ENCODE measurements at places on chromosomes 3 and 15. TPM values are rescaled to one million over a fixed set of nuclear protein-coding genes. Genes with fewer than 3 reads are reported as not detected.

- no peak for DNase-seq
Measured at GRCh38 chr3:16330351-16330750, 65.3 kb downstream of the OXNAD1 start.

DNA sequence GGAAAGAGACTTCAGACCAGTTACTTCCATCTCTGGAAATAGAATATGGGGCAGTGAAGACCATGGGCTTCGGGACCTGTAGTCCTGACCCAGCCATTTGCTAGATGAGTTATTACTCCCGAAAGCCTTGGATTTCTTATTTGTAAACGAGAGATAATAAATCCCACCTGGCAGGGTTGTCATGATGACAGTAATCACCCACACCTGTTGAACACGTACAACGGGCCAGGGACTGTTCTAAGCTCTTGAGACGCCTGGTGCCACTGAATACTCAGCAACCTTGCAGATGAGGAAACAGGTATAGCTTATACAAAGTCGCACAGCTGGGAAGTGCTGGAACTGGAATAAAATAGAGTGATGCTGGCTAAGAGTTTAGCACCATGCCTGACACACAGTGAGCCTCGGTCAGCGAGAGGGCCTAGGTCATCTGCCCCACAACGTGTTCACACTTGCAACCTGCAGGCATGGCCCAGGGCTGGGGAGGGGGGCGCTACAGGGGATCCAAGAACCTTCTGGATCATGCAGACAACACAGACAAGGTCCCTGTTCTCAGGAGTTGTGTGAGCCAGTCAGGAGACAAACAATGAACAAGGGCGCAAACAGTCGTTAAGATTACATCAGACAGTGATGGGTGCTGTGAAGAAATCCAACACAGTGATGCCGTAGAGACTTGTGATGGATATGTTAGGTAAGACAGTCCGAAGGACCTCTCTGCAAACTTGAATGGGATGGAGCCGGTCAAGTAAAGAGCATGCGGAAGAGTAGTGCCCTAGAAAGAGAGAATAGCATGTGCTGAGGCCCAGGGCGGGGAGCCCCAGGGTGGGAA lies 89.2 kb downstream of the CORO2B start:
- DNase-seq: no peak

DNA sequence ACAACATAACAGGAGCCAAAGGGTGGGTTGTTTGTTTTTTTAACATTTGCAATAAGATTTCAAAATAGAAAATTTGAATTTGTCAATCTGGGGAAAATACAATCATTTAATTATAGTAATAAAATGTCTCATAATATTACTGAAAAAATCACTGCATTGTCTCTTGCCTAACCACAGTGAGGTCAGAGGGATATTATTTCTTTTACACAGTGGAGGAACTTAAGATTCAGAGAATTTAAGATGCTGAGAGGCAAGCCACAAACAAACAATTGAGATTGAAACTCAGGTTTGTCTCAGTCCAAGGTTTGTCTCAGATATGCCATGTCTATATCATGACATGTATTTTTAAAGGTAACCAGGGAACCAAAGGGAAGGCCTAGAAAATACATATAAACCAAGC lies 428.7 kb downstream of the FOXP1 start:
- DNase-seq: no peak

- DNase-seq: no peak
Measured at GRCh38 chr3:103337179-103337845, 902.5 kb downstream of the ZPLD1 start.

DNA sequence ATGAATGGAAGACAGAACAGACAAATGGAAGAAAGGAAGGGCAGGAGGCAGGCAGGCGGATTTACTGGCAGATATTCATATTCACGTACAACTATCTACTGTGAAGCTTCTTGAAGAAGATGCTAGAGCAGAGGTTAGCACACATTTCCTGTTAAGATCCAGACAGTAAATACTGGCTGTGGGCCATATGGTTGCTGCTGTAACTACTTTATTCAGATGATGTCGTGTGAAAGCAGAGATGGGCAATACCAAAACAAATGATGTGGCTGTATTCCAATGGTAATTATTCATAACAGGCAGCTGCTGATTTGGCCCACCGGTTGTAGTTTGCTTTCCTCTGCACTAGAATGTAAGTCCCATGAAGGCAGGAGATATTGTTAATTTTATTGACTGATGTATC lies 115.7 kb upstream of the PRTG start:
- DNase-seq: no peak

GRCh38 chr15:42581272-42581730 lies 5.9 kb downstream of the STARD9 start:
- DNase-seq: peak; percentile 19

GRCh38 chr3:178152031-178152806 lies 384.0 kb upstream of the KCNMB2 start:
- no peak for DNase-seq

DNA sequence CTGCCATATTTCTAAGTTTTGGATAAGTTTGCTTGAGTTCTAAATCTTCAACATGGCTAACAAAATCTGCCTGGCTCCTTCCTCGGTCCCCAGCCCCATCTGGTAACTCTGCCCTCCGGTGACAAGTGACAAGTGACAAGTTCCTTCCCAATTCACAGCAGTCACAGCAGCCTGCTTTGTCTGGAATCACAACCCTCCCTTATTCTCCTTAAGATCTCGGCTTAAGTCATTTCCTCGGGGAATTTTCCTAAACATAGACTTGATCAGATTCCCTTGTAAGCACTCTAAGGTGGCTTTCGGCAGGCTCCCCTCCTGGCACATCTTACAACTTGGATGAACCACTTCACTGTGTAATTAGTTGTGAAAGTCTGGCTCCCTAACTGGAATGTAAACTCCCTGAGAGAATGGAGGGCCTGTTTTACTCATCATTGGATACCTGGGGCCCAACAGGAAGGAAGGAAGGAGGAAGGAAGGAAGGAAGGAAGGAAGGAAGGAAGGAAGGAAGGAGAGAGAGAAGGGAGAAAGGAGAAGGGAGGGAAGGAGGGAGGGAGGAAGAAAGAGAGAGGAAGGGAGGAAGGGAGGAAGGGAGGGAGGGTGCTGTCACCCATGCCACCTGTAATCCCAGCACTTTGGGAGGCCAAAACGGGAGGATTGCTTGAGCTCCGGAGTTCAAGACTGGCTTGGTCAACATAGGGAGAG lies 126.4 kb downstream of the SHQ1 start:
- no peak for DNase-seq

DNA sequence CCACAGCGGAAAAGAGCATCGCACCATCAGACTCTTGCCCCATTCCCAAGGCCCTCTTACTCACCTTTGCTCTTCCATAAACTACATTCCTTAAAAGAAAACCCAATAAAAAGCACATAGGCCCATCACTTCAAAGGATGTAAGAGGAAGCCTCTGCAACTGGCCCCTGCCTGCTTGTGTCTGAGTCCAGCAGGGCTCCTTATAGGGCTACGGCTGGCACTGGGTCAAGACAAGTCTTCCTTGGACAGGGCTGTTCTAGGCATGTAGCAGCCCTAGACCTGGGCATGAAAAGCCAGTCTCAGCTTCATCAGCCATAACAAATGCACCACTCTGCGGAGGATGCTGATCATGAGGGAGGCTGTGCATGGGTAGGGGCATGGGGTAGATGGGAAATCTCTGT lies 218.3 kb downstream of the NTRK3 start:
- DNase-seq: no peak

DNA sequence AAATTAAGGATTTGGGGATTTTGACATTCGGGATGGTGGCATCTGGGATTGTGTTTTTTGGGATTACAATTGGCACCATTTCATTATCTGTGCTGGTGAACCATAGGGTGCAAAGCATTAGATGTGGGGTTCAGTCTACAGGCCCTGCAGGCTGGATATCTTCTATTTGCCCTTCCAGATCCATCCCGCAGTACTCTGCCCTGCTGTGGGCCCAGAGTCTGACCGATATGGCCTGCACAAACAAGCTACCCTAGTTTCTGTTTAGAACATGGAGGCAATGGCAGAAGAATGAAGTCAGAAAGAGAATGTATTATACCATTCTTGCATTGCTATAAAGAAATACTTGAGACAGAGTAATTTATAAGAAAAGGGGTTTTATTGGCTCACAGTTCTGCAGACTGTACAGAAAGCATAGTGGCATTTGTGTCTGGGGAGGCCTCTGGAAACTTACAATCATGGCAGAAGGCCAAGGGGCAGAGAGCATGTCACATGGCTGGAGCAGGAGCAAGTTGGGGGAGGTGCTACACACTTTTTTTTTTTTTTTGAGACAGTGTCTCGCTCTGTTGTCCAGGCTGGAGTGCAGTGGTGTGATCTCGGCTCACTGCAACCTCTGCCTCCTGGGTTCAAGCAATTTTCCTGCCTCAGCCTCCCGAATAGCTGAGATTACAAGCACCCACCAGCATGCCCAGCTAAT lies 93.7 kb downstream of the NCEH1 start:
- DNase-seq: no peak

- DNase-seq: no peak
Measured at GRCh38 chr3:86989006-86989405, 1.9 kb downstream of the VGLL3 start.

- no peak for DNase-seq
Measured at GRCh38 chr15:32671339-32672325, 30.1 kb downstream of the SCG5 start.

DNA sequence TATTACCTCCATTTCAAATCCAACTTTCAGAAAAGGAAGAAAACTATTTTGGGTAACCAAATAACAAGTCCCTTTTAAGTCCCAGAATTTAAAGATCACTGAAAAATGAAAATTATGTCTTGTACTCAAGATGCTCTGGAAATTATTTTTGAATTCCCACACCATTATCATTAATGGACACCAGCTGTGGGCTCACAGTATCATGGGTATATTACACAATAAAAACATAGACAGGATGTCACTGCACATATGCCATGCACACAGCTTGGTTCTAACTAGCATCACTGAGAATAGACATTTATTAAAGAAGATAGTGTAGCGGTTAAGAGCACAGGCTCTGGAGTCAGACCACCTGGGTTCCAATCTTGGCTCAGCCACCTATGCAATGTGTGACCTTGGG lies 130.4 kb downstream of the FRMD5 start:
- DNase-seq: no peak

DNA sequence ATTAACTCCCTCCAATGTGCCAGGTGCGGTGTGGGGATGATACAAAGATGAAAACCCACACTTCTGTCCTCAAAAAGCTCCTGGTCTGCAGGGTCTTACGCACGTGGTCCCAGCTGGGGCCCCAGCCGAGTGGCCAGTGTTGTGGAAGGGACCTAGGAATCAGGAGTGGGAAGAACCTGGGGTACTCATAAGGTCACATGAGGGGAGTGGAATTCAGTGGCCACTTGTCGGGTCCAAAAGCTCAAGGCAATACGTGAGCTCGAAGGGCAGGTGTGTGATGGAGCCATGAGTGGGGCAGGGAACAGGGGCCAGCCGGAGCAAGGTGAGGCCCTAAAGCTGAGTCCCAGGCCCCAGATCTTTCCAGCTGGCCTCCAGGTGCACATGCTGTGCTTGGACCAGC lies 260.0 kb upstream of the LYSMD4 start:
- no peak for DNase-seq

DNA sequence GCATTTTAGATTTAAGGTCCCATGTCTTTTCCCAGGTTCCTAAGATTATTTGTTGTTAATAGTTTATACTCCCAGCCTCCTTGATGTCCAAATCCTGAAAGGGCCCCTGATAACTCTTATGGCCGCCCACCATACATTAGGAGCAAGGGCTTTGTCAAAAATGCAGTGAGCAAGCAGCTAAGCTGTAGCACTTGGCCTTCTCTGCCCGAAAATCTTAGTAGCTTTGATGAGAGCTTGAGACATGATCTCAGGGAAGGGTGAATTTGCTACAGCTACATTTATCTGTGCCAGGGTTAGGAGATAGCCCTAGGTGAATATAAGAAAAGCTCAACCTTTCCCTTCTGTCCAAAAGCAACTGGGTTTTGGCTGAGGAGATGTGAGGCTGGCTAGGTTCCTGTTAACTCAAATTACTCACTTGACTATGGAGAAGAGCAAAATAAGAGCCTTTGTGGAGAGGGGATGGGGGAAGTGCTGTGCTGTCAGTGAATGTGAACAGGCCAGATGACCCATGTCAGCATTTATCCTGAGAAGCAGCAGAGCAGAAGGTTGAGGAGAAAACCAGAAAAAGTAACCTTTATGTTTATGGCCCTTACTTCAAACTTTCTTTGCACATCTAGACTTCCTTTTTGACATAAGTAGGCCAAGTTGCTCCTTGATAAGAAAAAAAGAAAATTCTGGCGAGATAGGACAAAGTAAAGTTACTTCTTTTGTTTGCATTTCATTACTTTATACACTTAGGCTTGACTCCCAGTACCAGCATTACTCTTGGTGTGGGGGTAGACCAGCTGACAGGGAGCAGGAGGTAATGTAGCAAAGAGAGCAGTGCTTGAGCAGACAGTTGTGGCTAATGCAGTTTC lies 21.1 kb downstream of the MAPK6 start:
- DNase-seq: no peak

DNA sequence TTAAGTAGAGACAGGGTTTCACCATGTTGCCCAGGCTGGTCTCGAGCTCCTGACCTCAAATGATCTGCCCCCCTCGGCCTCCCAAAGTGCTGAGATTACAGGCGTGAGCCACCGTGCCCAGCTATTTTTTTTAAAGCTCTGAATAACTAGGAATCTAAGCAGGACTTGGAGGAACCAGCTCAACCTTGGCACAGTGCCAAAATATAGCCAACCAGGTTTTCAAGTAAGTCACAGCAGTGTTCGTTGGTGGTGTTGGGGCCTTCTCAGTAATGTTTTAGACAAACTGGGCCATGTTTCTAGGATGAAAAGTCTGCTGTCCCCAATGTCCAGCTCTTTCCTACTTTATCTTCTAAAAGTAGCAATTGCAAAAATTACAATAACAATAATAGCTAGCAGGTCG lies 6.4 kb upstream of the ADAM10 start:
- DNase-seq: no peak

- no peak for DNase-seq
Measured at GRCh38 chr3:71299160-71299559, 284.4 kb downstream of the FOXP1 start.

DNA sequence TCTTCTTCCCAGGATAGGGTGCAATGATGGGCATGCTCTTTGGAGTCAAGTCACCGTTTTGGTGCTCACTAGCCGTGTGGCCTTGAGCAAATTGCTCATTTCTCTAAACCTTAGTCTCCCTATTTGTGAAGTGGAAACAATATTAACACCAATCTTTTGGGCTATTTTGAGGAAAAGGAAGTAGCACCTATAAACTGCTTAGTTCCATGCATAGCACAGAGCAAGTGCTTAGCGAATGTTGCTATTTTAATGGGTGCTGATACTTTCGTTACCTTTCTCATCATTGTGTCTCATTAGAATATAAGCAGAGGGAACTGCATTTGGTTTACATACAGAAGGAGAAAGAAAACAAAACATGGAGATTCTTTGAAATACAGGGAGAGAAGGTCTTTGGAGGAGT lies 66.1 kb downstream of the BOC start:
- DNase-seq: no peak

Gene GJD2
- not detected for total RNA-seq

Gene COMMD4
- 119 TPM for total RNA-seq

Gene RASL12
- 0.92 TPM for total RNA-seq

Gene TM6SF1
- total RNA-seq: 17.4 TPM

Gene CCR3
- not detected for total RNA-seq

Gene LMAN1L
- total RNA-seq: not detected

Gene ADIPOQ
- total RNA-seq: not detected

Gene SLC28A1
- total RNA-seq: 0.17 TPM

Gene ELL3
- total RNA-seq: 1.3 TPM

Gene SLC38A3
- 0.48 TPM for total RNA-seq

Gene GP5
- total RNA-seq: 0.07 TPM
